ENCODE measurements at places on chromosomes 7 and 10.
A peak's percentile ranks its signal among the peaks of the same experiment; 100 is the strongest.

DNA sequence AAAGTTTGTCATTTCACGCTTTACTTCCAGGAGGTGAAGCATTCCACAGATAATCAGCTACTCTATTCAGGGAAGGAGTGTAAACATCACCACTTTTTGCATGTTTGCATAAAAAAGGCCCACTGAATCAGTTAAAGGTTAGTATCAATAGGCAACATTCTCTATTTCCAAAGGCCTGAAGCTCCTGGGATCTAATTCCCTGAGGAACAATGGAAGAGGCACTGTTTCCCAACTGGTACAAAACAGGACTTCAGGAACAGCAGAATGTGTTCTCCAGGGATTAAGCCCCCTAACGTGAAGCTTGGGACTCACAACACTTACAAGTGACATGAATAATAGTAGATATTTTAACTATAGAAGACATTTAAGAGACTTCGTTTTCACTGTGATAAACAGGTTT lies 6.1 kb downstream of the LRRN3 start:
- DNase-seq, result no peak

- DNase-seq, result no peak
These were observed 49.5 kb downstream of the ZNF37A start for GRCh38 chr10:38143587-38143986.

DNA sequence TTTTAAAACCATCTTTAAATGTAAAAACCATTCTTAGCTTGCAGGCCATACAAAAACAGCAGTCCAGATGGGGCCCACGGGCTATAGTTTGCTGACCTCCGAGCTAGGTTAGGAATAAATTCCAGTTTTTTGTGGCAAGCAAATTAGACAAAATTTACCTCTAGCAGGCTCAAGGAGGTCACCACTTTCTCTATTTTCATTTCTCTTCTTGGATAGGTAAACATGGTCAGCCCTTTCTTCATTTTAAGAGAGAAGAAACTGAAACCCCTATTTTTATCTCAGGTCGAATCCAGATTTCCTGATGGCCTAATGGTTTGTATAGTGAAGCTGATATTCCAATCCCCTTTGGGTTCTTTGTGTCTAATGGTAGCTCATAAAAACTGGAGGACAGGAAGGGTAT lies 10.7 kb downstream of the IKZF5 start:
- no peak for DNase-seq

DNA sequence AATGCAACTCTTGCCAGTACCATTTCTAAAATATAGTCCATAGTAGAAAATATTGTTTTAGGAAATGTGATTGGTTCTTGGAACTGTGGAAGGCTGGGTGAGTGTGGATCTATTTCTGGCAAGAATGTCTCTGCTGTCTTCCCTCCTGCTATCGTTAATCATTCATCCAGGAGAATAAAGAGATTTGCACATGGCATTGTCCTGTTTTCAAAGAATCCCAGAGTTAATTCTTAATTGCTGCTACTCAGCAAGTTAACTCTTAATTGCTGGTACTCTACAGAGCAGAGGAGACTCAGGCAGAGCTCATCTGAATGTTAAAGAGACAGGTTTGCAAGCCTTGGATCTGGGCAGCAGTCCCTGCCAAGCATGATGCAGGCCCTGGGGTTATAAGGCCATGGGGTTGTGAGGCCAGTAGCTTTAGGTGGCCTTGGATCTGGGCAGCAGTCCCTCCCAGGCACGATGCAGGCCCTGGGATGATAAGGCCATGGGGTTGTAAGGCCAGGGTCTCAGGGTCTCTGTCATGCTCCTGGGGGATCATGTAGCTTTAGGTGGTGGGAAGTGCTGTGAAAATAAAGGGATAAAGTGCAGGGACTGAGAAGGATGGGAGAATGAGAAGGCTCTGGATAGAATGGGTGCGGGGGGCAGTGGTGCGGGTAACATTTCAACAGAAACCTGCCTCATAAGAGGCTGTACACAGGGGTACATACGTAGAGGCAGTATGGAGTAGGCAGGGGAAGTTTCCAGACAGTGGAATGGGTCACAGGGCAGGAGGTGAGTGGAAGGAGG lies 162.3 kb downstream of the SVIL start:
- no peak for DNase-seq

- DNase-seq, result no peak
These were observed 12.9 kb upstream of the ENTPD1 start for GRCh38 chr10:95742962-95743535.

- DNase-seq, result no peak
These were observed 113.8 kb upstream of the KLF6 start for GRCh38 chr10:3898821-3899220.

GRCh38 chr7:109059089-109059488 lies 489.4 kb downstream of the DNAJB9 start:
- no peak for DNase-seq

- peak; percentile 38 for DNase-seq
These were observed at the start of gene AIFM2 for GRCh38 chr10:70132098-70133029. Gene AIFM2 (minus strand): TSS chr10:70132825. CDS start chr10:70124084, 8,741 bp downstream.

- DNase-seq, result no peak
These were observed 39.0 kb upstream of the SORBS1 start for GRCh38 chr10:95600158-95600557.

GRCh38 chr10:122968698-122969097 lies 11.5 kb upstream of the PSTK start:
- DNase-seq, result no peak

GRCh38 chr10:69107176-69107490 lies 16.8 kb upstream of the VPS26A start:
- no peak for DNase-seq

- no peak for DNase-seq
These were observed 263.3 kb upstream of the VSTM2A start for GRCh38 chr7:54278847-54279246.

- no peak for DNase-seq
These were observed 41.0 kb upstream of the SAMD8 start for GRCh38 chr10:75070476-75070875.

DNA sequence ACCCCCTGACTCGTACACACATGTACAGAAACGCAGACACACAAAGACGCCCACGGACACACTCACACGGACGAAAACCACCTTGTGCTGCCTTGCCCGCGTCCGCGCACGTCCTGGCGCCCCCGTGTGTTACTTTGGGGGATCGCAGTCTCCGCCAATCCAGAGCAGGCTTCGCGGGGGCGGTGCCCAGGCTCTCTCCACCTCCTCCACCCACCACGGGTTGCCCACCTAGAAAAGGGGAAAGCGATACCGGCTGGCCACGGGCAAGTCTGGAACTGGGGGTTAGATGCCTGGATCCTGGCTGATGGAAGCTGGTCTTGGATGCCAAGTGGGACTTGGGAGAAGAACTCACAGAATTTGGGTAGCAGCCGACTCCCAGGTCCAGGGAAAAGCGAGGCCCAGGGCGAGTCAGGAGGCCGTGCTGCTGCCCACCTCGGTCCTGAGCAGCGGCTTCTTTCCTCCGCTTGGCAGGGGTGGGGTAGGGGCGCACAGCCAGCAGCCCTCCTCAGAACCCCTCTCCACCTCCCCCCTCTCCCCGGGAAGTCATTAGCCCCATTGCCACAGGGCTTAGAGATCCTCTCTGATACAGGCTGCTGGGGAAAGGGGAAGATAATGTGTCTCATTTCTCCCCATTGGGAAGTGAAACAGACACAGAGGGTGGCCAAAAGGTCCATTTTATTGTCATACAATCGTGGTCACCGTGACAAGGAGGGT lies 4.6 kb upstream of the VGF start:
- DNase-seq, result no peak

DNA sequence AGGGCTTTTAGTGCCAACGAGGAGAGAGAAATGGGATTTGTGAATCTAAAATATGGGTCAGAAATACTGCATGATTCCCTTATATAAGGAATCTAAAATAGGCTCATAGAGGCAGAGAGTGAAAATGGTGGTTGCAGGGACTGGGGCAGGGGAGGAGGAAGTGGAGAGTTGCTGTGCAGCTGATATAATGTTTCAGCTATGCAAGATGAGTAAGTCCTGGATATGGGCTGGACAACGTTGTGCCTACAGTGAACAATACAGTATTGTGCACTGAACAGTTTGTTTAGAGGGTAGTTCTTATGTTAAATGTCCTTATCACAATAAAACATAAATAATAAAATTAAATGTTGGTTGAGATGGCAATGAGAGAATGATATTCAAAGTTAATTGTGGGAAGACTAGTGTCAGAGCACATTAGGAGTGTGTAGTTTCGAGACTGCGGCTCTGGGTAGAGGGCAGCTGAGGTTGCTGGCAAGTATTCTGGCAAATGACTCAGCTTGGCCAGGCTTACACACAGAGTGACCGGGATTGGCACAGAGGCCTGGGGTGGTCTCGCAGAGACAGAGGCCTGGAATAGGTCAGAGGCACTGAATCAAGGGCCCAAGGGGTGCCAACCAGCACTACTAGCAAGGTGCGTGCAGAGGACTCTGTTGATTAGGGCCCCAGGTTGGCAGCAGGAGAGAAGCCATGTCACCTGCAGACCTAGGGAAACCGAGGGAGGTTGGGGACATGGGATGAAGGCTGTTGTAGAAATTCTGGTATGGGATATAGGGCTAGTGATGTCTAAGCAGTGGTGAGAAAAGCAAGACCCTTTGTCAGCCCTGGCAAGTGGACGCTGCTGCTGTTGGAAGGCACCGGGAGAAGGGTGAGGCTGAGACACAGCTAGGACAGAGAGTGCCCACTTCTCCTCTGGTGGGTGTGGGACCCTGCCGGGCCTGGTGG lies 2.8 kb upstream of the DEPP1 start:
- DNase-seq, result no peak

DNA sequence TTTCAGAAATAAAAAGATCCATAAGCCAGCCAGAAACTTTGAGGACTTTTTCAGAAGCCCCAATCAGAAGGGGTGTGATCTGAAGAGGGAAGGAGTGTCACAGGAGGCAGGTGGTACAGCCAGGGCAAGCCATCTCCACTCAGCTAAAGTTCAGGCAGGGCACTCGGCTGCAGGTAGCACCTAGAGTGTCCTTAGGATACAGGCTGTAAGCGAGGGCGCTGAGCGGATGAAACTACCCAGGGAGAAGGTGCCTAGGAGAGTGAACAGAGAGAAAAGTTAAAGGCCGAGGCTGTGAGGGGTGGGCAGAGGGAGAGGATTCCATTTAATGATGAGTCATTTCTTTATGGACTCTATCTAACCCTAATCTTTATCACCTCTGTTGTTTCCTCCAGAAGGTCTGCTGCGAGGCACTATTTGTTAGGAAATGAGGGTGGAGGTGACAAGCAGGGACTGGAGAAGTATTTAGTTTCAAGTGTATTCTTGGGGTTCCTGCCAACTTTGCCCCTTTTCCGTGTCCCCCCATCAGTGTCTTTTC lies 29.8 kb upstream of the ZCCHC24 start:
- DNase-seq, result no peak

- DNase-seq, result no peak
These were observed at the start of gene KCNMA1 for GRCh38 chr10:77637532-77638320. Gene KCNMA1 (minus strand): TSS chr10:77637808.

DNA sequence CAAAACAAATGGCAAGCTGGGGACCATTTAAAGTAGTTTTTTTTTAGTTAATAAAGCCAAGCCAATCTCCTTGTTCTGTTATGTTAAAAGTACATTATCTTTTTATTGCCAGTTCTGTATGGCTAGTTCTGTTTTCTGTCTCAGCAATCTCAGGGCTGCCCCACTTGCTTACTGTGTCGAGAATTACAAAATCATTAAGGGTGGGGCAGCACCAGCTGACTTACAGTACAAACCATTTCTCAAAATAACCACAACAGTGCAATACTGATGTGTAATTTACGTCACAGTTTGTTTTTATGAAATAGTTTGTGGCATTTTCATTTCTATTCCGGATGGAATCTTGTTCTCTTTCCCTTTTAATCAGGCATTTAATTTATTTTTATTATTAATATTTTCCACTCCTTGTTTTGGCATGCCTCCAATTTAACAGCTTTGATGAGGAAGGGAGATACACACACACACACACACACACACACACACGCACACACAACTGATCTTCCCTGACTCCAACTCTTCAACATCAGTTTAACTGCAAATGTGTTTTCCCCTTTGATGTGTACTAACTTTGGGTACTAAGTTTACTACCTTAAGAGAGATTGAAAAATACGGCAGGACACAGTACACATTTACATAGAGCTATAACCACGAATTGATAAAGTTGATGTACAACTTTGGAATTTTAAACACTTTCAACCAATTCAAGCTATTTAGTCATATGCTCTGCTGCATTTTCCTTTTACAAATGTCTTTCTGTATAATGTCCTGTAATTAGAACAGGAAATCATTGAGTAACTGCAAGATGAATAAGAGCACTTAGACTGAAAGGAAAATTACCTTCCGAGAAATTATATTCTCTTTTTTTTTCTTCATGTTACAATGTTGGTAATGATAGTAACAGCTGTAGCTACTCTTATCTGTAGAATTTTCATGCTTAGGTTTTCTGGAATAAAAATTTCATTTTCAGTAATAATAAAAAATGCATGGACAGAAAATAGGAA lies 91.5 kb downstream of the ARID5B start:
- no peak for DNase-seq

DNA sequence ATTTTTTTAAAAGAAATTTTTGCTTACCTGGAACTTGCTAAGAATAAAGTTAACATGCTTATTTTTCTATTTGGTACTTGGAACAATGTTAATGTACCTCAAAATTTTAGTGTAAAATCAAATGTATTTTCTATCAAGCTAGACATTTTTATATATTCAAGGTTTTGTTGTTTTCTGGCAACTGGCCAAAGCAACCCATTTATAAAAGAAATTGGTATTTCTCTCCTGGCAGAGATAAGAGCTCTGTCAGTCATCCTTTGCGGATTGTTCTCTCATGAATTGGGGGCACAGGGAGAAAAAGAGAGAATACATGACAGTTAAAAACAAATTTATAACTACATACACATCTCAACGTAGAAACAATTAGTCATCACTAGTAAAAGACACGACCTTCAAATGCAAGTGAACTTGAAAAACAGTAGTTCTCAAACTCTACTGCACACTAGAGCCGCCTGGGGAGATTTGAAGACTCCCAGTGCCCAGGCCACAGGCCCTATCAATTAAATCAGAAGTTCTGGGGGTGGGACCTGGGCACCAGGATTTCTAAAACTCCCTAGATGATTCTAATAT lies 152.4 kb upstream of the LAMB4 start:
- DNase-seq, result no peak

DNA sequence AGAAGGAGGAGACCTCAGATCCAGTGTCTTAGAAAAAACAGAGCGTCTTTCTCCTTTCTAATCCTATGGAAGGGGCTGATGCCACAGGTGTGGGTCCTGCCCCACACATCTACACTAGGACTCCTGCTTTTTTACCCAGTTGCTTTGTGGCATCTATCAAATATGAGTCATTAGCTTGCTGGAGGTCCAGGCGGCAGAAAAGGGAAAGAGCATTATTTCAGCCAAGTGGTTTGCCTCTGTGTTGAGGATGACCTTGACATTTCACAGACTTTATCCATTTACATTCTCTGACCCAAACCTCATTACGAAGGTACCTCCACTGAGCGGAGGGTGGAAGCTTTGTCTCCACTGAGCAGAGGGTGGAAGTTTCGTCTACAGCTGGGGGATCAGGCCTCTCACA lies 308.4 kb upstream of the KLF6 start:
- DNase-seq, result no peak

GRCh38 chr10:1047937-1048336 lies 982 bp downstream of the IDI1 start:
- no peak for DNase-seq

GRCh38 chr7:114924038-114924712 lies 2.3 kb downstream of the MDFIC start:
- DNase-seq, result no peak

- no peak for DNase-seq
These were observed 22.5 kb downstream of the FAM171A1 start for GRCh38 chr10:15348579-15348978.

Data from cortex of kidney (tissue), 1 donor.